ENCODE measurements at places on chromosomes 4 and X.
A peak's percentile ranks its signal among the peaks of the same experiment; 100 is the strongest.

GRCh38 chr4:34633241-34633640, 1611.1 kb downstream of the ARAP2 start:
- no peak for DNase-seq

DNA sequence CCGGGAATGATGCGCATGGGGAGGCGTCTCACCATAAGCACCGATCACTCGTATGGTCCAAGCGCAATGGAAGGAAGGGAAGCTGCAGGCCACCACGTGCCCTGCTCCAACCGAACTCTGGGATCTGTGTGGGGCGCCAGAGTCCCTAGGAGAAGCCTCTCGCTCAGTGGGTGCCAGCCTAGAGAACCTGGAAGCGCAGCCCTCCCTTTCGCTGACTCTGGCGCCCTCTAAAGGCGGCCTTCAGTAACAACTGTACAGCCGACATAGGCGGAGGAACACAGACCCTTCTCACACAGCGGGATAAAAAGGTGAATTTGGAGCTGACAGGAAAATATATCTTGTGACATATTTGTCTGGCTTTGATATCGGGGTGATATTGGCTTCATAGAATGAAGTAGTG, 76.0 kb downstream of the INTS6L start:
- peak; percentile 12 for DNase-seq

GRCh38 chr4:48620831-48621230, 130.8 kb downstream of the ZAR1 start:
- no peak for DNase-seq

DNA sequence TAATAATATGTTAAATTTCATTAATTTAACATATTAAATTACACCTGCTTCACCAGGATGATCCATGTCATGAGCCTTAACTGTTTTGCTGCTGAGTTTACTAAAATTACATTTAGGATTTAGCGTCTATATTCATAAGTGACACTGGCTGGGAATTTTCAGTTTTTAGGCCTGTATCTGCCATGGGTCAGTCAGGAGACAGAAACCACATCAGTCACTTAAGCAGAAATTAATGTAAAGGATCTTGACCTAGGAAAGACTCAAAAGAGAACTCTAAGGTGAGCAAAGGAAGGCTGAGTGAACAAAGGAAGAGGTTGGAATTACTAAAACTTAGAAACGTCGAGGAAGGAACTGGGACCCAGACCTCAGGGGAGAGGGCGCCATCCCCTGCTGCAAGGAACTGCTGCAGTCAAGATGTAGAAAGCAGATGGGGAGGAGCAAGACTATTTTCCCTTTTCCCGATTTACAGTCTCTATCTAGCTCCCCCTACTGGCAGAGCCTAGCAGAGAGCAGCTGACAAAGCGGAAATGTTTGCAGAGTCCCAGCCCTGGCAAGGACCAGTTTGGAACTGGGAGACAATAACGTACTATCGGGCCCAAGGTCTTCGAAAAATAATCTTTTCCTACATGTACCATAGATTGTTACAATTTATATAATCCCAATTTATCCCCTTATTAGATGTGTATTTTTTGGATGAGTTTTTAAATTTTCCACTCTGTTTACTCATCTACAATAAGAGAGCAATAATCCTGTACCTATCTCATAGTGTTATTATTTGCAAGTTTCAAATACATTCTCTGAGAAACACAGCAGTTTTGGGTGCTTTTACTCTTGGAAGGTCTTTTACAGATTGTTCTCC, 22.6 kb upstream of the RBBP7 start:
- no peak for DNase-seq

DNA sequence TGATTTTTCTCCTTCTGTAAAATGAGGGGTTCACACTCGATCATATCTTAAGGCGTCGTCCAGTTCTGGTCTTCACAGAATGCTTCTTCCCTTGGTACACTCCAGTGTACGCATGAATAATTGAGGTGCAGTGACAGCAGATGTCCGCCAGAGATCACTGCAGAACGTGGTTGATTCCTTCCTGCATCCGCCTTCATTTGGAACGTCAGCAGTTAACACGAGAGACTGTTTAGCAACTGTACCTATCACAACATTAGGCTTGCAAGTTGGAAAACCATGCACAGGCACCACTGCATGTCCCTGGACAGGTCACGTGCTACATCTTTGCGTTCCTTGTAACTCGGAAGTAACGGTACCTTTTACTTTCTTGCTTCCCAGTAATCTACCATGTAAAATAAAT, 66.0 kb upstream of the GEMIN8 start:
- peak; percentile 3 for DNase-seq

Measured in GM19239 (cell line).